ENCODE measurements at places on chromosomes 7 and 10.

- DNase-seq, result no peak
Measured at GRCh38 chr10:21297603-21298383, 227.7 kb downstream of the SKIDA1 start.

GRCh38 chr7:8060241-8060640 is 91.6 kb downstream of the GLCCI1 start:
- no peak for DNase-seq

DNA sequence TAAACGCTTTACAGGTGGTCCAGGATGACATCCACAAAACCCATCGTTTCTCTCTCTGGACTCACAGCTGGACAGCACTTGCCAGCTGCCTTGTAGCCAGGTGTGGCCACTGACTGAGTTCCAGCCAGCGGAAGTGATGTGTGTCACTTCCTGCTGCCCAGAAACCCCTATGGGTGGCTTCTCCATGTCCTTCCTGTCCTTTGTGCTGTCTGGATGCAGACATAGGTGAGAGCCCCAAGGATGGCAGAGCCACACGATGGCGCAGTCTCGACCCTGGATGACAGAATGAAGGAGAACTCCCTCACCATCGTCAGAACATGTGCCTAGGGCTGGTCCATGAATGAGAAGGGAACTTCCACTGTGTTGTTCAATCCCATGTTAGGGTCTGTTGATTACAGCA is 22.1 kb downstream of the NMT2 start:
- no peak for DNase-seq

DNA sequence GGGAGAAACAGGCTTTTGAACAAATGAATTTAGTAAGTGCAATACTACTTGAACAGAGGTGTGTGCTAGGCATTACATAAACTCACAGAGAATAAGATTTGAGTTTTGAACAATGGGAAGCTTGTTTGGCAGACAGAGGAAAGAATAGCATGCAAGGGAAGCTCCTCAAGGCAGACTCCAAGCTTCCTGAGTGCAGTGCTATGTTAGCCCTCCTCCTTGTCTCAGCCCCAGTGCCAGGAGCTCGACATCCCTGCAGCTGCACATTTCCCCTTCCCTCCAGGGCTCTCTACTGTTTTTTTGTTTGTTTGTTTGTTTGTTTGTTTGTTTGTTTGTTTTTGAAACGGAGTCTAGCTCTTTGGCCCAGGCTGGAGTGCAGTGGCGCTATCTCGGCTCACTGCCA is 237.5 kb downstream of the IPMK start:
- no peak for DNase-seq

DNA sequence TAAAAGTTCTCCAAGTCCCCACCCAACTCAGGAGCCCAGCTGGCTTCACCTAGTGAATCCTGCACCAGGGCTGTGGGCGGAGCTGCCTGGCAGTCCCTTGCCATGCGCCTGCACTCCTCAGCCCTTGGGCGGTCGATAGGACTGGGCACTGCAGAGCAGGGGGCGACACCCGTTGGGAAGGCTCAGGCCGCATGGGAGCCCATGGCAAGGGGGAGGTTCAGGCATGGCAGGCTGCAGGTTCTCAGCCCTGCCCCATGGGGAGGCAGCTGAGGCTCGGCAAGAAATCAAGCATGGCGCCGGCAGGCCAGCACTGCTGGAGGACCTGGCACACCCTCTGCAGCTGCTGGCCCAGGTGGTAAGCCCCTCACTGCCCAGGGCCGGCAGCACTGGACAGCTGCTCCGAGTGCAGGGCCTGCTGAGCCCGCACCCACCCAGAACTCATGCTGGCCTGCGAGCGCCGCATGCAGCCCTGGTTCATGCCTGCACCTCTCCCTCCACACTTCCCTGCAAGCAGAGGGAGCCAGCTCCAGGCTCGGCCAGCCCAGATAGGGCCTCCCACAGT is 149.9 kb downstream of the ANKRD30A start:
- no peak for DNase-seq

DNA sequence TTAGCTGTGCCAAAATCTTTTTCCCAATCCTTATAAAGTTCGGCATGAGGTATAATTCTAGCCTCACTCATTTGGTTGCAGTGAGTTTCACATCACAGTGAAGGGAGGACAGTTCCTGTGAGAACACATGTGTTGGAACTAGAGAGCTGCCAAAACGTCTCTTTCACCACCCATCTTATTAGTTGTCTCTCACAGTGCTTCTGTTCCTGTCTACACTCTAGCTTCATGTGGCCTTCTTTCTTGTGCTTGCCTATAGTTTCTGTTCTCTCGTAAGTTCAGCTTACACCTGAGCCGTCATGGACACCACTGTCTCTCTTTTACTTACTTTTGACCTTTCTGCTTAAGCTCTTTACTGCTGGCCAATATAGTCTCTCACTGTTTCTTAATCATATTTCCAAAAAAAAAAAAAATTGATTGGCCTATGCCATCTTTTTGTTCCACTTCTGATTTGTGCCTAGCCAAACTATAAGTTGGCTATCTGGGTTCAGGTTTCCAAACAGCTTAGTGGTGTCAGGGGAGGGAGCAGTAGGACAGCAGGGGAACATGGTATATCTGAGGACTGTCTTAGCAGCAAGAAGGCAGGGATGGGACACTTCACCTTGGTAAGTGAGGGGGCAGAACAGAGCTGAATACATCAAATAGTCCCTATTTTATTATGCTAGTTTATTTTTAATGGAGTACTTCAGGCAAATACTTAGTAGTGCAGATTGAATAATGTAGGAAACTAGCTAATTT is 38.0 kb downstream of the ZNRF2 start:
- DNase-seq, result no peak

- peak; percentile 52 for DNase-seq
Measured at GRCh38 chr10:78408671-78409472, 375.2 kb downstream of the RPS24 start.

DNA sequence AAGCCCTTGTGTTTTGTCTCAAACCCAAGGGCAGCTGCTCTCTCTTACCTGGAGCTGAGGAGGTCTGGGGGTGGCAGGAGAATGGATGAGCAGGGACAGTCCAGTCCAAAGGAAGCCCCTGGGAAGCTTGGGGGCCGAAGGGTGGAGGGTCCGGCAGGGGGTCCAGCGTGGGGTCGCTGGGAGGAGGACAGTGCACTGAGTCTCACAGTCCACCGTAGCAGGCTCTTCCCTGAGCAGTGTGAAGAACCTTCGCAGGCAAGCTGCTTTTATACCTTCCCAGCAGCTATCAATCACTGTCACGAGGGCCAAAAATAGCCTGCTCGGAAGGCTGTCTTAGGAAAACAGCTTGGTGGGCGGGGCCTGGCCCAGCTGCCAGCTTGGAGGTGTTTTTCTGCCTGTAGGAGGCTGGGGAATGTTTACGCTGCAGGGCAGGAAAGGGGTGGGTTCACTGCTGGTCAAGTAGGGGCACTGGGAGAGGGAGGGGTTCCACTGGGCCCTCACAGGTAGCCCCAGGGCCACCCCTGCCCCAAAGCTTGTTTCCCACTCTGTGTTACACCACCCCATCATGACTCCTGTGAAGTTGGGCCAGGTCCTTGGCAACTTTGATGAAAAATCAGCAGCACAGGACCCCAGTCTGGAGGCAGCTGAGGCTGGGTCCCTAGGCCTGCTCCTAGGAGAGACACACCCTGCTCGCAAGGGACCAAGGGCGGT is at the start of gene DEPP1:
DEPP1 (minus strand) TSS at position 240 of the 711 bp plus-strand sequence. CDS start 779 bp downstream, outside the sequence.
- peak; percentile 70 for DNase-seq

DNA sequence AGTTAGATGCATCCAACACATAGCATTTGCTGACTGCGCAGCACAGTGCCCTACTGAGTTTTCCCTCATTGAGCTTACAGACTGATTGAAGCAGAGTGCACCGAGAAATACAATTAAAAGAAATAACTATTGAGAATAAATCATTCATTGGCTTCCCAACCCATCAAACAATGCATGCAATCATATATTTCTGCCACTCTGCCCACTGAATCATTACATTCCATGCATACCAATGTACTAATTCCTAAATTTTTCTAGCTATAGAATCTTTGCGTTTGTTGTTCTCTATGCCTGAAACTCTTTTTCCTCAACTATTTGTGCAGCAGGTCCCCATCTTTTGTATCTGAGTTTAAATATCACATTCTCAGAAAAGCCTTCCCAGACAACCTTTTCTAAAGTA is 783.8 kb downstream of the SORCS1 start:
- no peak for DNase-seq

GRCh38 chr7:120740348-120740747 is 117.6 kb downstream of the TSPAN12 start:
- no peak for DNase-seq

- peak; percentile 60 for DNase-seq
Measured at GRCh38 chr7:150329331-150330120, 6.2 kb upstream of the ACTR3C start.

- DNase-seq, result no peak
Measured at GRCh38 chr7:17521437-17521836, 223.0 kb downstream of the AHR start.

GRCh38 chr10:132270721-132271457 is 36.9 kb downstream of the STK32C start:
- no peak for DNase-seq

GRCh38 chr7:49860293-49860692 is 86.9 kb downstream of the VWC2 start:
- no peak for DNase-seq

GRCh38 chr10:70672165-70673042 is at the start of gene ADAMTS14:
Gene ADAMTS14, plus strand, starts transcription at chr10:70672506. Its CDS starts 297 bp downstream, at chr10:70672803.
- peak; percentile 85 for DNase-seq

- no peak for DNase-seq
Measured at GRCh38 chr10:24652381-24652957, 71.2 kb downstream of the ARHGAP21 start.

DNA sequence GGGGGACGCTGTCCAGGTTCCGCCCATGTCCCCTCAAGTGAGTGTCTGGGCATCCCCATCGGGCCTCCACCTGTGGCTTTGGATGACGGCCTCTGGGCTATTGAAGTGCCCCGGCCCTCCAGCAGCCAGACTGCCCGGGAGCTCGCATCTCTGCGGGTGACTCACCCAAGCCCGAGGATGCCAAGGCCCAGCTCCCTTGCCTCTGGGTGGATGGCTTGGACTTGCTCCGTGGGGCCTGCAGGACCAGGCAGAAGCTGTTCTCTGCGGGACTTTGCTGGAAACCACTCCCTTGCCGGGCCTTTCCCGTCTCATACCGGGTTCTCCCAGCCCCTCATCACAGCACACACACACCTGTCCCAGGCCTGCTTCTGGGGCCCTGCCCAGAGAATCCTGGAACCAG is 22.4 kb downstream of the DPYSL4 start:
- DNase-seq, result no peak

GRCh38 chr10:60346661-60347060 is 43.0 kb downstream of the ANK3 start:
- DNase-seq, result no peak

- peak; percentile 93 for DNase-seq
Measured at GRCh38 chr10:48306265-48306869, at the start of gene MAPK8. Gene MAPK8, plus strand, starts transcription at chr10:48306677. Its CDS starts 94,984 bp downstream, at chr10:48401661.

GRCh38 chr10:62916141-62916603 is 100.0 kb upstream of the EGR2 start:
- DNase-seq, result no peak

DNA sequence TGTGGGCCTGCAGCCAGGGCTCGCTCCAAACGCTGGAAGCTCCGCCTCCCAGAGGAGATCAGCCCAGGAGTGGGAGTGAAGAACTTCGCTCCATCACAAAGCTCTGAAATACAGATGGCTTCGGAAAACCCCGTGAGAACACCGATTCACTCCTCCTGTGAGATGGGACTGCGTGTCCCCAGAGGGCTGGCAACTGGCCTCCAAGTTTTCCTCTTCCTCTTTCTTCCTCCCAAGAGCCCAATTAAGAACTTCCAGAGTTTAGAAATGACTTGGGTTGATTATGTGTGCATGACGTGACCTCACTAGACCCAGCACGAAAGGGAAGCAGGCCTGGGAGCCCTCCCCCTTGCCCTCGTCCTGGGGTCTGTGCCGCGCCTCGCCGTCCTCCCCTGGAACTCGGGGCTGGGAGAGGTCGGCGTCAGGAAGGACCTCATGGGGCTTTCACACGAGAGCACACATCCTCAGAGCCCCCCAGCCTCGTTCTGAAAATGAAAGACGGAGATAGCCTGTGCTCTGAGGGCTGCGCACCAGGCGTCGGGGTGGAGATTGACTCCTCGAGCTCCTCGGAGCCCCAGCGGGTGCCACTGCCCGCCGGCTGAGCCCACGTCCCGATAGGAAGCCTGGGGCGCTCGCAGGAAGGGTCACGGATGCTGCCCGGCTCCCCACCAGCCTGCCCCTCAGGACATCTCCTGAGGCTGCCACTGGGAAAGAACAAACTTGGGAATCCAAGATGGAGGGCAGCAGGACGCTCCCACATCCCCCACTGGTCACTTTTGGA is 37.8 kb downstream of the PTPRN2 start:
- DNase-seq, result peak; percentile 64

DNA sequence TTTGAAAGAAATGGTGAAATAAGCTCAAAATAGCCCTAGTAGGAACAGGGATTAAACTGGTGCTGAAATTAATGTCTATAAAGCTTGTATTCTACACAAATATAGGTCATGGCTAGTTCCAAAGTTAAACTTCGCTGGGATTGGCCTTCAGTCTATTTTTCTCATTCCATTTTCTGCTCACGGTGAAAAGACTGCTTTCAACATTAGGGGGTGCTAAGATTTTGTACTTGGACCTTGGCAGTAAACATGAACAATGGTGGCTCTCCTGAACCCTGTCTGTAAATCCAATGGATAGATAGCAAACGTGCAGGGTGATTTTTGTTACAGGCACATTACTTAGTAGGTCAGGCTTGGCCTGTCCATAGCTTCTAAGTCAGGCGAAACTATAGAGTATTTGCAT is 36.0 kb upstream of the RSU1 start:
- DNase-seq, result no peak

DNA sequence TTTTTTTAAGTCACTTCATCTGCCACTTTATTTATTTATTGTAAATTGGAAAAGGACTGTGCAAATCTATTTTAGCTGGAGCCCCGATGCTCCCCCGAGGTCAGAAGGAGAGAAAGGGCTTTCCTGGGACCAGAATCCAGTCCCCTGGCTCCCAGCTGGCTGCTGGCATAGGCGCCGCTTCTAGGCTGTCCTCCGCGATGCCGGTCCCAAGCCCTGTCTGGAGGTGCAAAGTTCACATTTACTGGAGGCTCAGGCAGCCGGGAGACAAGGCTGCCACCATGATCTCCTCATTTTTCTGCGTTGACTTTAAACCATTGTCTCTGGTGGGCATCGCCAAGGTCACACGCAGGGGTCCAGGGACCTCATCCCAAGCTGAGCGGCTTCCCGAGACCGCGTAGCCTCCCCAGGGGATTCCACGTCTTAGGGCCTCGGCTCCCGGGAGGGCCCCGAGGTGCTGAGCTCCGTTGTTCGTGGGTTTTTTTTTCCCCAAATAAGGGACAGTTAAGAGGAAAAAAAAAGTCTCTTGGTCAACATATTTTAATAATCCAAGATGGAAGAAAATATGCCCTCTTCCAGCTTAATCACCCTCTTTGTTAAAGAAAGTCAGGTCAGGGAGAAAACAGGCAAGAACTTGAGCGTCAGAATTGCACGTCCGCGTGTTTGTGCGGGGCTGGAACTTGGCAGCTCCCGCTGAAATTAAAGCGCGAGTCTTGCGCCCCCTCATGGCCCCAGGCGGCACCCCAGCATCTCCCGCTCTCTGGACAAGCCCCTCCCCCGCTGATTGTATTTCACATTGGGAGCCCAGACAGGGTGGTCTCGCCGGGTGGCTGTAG is 11.9 kb downstream of the RGR start:
- DNase-seq, result peak; percentile 73

GRCh38 chr7:128727239-128727638 is 11.9 kb upstream of the CALU start:
- no peak for DNase-seq
